ENCODE measurements at places on chromosomes 3 and 15. TPM values are rescaled to one million over a fixed set of nuclear protein-coding genes. Genes with fewer than 3 reads are reported as not detected.

The LMAN1L gene
- not detected for total RNA-seq

The CMC1 gene
- total RNA-seq: 16.1 TPM

The RHOV gene
- total RNA-seq: 4.7 TPM

The CACNA1D gene
- total RNA-seq: 1.7 TPM

The COLQ gene
- total RNA-seq: 0.66 TPM

The HOMER2 gene
- 23.9 TPM for total RNA-seq

The SERPINI2 gene
- total RNA-seq: 2.5 TPM

The MCF2L2 gene
- total RNA-seq: 9.0 TPM

The HTR3E gene
- total RNA-seq: not detected

The ATP8B4 gene
- total RNA-seq: 4.5 TPM

The CTXN2 gene
- total RNA-seq: not detected

The RASL12 gene
- total RNA-seq: 20.1 TPM

The GOLGA6L1 gene
- total RNA-seq: not detected

Measured in GM23338 (cell line).